ENCODE measurements at places on chromosomes 4 and X. TPM values are rescaled to one million over a fixed set of nuclear protein-coding genes. Genes with fewer than 3 reads are reported as not detected.

Gene MAGED4
- 60.3 TPM for polyA plus RNA-seq

Gene ZNF280C
- polyA plus RNA-seq, result 5.6 TPM

Gene RASSF6
- polyA plus RNA-seq, result 0.12 TPM

Gene TXK
- 0.65 TPM for polyA plus RNA-seq

Gene FRMPD4
- polyA plus RNA-seq, result 1.0 TPM

All from hindlimb muscle (tissue), 1 donor.